ENCODE measurements at places on chromosomes 12 and 14.
A peak's percentile ranks its signal among the peaks of the same experiment; 100 is the strongest.

DNA sequence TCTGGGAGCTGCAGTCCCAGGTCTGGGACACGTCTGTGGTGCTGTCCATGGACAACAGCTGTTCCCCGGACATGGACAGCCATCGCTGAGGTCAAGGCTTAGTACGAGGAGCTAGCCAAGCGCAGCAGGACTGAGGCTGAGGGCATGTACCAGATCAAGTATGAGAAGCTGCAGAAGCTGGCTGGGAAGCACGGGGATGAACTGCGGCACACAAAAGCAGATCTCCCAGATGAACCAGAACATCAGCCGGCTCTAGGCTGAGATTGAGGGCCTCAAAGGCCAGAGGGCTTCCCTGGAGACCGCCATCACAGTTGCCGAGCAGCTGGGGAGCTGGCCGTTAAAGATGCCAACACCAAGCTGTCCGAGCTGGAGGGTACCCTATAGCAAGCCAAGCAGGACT, 375.3 kb downstream of the SEC23A start:
- no peak for DNase-seq

DNA sequence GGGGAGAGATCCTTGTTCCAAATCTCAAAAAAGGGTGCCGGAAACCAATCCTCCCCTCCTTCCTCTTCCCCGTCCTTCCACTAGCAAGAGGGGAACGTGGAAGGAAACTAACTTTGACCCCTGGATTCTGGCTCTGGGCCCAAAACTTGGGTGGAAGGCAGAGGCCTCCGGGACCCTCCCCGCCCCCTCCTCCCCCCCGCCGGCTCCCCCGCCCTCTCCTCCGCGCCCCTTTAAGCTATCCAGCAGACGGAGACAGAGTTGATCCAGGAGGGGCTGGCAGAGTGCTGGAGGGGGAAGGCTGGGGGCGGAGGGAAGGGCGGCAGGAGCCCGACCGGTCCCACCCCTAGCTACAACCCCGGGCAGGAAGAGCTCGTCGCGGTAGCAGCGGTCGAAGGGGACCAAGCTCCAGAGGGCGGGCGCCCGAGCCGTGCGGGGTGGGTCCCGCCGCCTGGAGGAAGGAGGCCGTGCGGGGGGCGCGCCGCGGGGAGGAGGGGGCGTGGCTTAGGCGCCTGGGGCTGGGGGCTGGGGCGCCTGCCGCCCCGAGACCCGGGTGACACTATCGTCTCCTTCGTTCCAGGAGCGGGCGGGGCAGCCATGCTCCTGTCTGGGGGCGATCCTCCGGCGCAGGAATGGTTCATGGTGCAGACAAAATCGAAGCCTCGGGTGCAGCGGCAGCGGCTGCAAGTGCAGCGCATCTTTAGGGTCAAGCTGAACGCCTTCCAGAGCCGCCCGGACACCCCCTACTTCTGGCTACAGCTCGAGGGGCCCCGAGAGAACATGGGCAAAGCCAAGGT, at the start of gene NYNRIN:
NYNRIN (plus strand) TSS at position 351 of the 794 bp plus-strand sequence; CDS start at position 595, 244 bp downstream.
- DNase-seq = peak; percentile 44

GRCh38 chr12:62866451-62867082, 68.4 kb downstream of the PPM1H start:
- no peak for DNase-seq

DNA sequence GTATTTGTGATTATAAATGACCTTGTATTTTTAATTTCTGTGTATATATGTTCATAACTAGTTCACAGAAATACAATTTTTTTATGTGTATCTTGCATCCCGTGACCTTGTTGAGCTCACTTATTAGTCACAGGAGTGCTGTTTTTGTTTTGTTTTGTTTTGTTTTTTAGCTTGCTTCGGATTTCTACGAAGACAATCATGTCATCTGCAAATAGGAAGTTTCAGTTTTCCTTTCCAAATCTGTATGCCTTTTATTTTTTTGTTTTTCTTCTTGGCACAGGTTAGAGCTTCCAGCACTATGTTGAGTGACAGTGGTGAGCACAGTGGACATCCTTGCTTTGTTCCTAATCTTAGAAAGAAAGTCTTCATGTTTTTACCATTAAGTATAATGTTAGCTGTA, 229.2 kb upstream of the GARIN6 start:
- no peak for DNase-seq

DNA sequence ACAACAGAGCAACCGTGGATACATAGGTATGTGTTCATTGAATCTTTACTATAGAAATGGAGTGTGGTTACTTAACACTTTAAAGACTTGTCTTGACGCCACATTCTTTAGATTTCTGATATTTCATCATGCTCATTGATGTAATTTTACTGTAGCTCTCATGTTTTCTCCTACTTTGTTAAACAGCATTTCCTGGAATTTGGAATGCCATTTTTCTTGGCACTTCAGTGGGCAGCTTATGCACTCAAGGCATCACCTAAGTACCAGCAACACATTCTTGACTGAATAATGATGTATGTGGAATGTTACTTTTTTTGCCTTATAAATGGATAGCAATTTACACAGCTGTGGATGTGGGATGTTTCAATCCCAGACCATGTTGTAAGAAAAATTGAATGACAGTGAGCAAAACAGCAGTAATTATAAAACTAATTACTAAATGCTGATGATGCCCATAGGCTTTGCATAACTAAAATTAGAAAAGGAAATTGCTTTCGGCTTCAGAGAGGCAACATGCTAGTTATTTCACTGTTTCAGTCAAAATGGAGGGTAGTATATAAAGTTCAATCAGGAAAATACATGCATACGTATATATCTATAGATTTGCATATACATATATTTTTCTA, 298.5 kb downstream of the NPAS3 start:
- no peak for DNase-seq

DNA sequence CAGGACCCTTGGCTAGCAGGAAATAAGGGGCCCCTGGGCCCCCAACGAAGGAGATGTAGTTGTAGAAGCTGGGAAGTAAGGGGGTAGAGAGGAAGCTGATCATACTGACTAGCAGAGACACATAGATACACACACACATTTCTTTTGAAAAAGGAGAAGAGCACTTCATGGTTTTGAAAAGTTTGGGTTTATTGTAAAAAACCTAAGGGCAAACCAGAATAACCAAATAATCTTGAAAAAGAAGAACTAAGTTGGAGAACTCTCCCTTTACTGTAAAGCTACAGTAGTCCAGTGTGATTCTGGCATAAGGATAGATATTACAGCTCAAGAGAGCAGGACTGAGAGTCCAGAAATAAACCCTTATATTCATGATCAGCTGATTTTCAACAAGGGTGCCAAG, 5.8 kb upstream of the HCAR3 start:
- DNase-seq = no peak

- no peak for DNase-seq
Measured at GRCh38 chr14:56886471-56887062, 76.3 kb upstream of the OTX2 start.

DNA sequence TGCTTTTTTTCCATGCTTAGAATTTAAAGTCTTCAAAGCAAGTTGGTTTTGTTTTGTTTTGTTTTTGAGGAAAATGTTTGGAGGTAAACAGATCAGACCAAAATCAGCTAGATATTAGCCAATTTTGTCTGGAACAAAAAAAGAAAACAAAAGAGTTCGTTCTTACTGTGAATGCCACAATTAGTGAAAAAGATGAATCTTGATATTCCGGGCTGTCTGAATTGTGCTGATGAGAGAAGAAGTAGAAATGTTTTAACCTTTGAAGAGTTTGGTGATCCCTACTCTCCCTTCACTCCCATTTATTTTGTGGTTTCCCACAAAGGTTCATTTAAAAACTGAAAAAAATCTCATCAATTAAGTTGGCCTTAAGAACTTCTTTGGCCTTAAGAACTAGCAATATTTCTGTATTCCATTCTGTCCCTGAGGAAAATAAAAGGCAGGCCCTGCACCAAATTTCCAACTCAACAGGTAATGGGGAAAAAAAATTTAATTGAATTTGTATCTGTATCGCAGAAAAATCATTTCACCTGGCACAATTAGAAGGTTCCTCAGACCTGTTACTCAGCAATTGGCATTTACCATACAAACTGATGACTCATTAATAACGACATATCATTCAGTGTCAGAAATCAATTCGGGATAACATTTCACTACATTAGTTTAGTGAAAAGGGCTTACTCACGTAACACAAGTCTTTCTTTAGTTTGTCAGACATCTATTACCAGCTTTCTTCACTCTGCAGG, 562 bp upstream of the GLIPR1L2 start:
- no peak for DNase-seq

DNA sequence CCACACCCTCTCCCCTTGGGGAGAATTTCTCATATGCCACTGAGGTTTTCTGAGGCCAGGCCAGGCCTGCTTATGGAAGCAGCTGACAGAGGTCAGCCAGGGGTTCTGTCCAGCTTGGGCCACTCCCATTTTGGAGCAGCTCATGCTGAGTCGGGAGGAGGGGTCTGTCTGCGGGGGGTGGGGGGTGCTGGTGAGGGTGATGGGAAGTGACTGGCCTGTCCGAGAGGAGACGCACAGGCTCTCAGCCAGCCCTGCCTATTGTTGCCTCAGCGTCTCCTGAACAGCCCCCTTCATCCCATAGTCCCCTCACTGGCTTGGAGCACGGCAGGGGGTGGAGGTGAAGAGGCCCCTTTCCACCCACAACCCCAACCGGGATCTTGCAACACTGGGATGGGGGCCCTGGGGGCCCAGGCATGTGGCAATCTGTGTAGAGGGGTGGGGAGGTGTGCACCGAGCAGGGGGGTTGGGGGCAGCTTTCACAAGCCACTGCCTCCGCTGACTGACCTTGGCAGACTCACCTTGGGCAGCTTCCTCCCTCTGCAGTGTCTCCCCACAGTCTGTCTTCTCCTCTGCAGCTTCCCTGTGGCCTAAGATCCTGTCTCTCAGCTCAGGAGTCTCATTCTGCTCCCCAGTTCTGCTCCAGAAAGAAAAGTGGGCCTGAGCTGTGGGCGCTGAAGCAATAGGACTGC, 5.5 kb downstream of the CEBPE start:
- DNase-seq = no peak

DNA sequence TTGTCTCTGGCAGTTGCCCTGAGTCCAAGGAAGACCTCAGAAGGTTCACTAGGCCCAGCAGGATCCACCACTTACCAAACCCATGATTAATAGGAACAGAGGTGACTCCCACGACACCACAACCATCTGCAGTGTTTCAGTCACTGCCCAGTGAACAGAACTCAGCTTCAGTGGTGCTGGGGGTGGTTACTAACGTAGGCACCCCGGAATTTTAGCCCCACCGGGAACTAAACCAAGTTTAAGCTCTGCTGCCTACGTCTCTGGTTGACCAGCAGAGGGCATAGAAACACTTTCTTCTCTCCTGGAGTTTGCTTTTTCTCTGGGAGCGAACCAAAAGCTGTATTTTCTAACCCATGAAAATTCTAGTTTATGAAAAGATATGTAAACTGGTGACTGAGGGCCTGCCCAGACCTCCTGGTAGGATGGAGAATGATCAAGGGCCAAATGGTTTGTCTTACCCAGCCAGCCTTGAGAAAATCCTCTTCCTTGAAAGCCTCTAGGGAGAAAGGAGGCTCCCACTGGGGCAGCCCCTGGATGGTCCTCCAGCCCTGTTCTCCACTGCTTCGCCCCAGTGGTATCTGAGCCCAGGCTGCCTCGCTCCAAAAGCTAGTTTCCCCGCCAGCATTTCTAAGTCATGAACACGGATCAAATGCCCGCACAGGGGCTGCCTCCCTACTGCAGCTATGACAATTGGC, 379.8 kb downstream of the DPF3 start:
- peak; percentile 59 for DNase-seq

GRCh38 chr12:97140355-97140754, 233.3 kb downstream of the NEDD1 start:
- no peak for DNase-seq

GRCh38 chr12:113314121-113314529, 20.8 kb downstream of the SLC8B1 start:
- no peak for DNase-seq

- no peak for DNase-seq
Measured at GRCh38 chr14:24706351-24706750, 72.4 kb upstream of the GZMB start.

DNA sequence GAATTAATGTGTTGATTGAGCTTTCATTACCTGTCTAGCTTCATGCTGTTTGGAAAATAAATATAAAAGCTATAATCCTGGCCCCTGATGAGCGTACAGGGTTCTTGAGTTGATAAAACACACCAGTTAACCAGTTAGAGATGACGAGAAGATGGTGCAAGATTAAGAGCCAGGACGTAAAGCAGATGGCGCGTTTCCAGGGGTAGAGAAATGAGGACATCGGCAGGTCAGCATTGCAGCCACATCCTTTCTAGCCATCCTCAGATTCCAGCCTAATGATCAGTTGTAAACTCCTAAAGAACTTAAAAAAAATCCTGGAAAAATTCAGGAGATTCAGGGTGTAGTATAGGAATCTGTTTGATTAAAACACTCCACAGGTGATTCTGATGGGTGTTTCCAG, 203.7 kb downstream of the CACNA1C start:
- DNase-seq = no peak

DNA sequence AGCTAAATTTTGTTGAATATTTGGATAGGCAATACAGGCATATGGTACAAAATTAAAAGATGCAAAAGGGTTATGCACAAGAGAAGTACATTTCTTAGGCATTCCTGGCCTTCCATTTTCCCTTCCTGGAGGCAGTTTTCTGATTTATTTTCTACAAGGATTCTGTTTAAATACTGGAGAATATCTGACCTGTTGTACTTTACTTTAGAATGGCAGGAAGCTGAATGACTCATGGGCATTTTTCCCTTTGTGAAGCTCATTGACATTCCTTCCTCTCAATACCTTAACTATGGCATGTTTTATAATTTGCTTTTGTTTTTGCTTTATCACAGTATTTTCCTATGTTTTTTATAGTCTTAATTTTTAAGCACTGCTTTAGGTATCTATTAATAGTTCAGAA, 62.7 kb downstream of the RCOR1 start:
- DNase-seq = no peak

DNA sequence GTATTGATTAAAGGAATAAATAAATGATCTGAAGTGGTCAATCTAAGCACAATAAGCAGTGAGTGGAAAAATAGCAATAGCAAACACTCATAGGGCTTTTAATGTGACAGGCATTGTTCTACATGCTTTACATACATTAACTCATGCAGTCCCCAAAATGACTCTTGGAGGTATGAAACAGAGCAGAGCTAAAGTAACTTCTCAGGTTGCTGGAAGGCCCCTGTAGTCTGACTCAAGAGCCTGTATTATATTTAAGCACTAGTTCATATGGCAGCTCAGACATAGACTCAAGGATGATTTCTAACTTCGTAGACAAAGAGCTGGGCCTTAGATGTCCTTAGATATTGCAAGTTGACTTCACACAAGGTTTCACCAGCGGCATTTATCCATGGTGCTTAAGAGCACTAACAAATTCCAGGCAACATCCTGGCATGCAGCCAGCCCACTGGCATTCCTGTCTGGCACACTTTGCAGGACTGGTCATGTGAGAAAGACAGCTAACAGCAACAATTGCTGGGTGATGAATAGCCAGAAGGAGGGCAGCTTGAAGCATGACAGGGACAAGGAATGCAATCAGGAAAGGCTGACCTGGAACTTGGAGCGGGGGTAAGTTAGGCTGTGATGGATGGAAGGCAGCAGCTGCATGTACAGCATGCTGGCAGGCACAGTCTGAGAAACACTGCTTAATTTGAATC, 22.9 kb upstream of the KTN1 start:
- DNase-seq = no peak

- DNase-seq = peak; percentile 76
Measured at GRCh38 chr12:108884116-108885012, 4.5 kb downstream of the DAO start.

GRCh38 chr14:49982501-49982951, 89.6 kb downstream of the ARF6 start:
- DNase-seq = no peak

Measured in B cell (primary cell).